ENCODE measurements at places on chromosomes 4 and X.
A peak's percentile ranks its signal among the peaks of the same experiment; 100 is the strongest.

GRCh38 chr4:36111172-36111571 is 133.1 kb downstream of the ARAP2 start:
- no peak for DNase-seq

- DNase-seq = no peak
Observed at GRCh38 chr4:4779486-4779885, 80.0 kb upstream of the MSX1 start.

DNA sequence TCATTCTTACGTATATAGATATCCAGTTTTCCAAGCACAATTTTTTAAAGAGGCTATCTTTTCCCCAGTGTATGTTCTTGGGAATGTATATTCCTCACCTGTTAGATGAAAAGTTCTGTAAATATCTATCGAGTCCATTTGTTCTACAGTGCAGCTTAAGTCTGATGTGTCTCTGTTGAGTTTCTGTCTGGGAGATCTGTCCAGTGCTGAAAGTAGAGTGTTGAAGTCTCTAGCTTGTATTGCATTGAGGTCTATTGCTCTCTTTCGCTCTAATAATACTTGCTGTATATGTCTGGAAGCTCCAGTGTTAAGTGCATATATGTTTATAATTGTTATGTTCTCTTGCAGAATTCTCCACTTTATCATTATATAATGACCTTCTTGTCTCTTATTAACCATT is 373.1 kb downstream of the PPARGC1A start:
- DNase-seq = no peak

GRCh38 chrX:19731307-19731820 is 156.0 kb downstream of the SH3KBP1 start:
- no peak for DNase-seq

DNA sequence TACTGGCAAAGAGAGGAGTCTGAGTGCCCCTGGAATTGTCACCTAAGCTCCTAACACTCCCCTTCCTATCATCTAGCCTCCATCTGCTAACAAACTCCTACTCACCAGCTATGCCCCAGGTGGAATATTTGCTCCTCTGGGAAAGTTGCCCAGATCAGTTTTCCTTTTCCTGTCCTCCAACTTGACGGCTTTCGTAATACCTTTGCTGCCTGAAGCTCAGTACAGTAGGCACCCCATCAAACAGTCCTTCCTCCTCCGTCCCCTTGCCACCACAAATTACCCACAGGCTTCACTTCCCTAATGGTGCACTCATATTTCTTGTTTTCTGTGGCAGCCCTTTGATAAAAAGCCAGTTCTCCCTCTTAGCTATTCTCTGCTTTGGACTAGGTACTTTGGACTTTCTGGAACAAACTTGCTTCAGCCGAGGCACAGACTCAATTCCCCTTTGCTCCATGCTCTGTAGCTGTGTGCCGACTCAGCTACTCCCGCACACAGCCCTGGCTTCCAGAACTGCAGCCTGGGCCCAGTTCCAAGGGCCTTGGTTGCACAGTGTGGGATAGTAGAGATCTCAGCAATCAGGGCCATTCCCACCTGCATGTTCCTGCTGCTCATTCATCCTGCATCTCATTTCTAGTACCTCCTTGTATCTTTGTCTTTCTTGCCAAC is 605.1 kb downstream of the BCOR start:
- no peak for DNase-seq

DNA sequence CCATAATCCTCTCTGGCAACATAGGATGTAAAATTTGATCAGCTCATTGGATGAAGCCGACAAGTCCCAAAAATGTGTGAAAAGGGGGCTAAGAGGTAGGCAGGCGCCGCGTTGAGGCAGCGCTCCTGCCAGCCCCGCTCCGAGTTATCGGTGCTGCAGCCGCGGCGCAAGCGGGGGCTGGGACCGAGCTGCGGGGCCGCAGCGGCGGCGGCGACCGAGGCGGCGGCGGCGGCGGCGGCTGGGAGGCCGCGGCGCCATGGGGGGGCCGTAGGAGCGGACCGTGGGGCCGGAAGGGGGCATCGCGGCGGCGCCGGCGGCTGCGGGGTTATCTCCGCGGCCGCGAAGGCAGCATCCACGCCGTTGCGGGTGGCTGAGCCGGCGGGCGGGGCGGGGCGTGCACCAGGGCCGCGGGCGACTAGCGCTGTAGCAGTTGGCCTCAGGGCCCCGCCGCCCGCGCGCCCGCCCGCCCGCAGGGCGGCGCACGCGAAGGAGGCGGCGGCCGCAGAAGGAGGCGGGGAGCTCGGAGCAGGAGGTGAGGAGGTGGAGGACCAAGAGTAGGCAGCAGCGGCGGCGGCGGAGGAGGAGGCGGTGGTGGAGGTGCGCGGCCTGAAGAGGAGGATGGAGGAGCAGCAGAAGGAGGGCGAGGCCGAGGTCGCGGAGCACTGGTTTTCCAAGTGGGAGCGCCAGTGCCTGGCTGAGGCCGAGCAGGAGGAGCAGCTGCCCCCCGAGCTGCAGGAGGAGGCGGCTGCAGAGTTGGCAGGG is 126.0 kb upstream of the CXorf66 start:
- DNase-seq = no peak

DNA sequence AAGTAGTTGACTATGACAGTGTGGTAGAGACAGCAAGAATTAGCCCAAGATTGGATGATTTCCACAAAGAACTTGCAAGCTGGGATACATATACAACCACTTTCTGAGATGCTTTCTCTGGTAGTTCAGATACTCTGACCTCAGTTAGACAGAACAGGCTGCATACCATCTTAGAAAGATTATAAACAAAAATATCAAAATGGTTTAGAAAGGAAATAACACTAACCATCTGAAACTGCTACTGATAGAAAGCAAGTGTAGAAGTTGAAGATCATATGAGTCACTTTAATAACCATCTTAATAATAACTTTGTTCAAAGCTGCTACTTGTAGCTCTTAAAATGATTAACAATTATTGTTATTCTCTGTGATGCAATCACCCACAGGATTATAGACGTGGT is 255.4 kb upstream of the TTC29 start:
- DNase-seq = peak; percentile 21

DNA sequence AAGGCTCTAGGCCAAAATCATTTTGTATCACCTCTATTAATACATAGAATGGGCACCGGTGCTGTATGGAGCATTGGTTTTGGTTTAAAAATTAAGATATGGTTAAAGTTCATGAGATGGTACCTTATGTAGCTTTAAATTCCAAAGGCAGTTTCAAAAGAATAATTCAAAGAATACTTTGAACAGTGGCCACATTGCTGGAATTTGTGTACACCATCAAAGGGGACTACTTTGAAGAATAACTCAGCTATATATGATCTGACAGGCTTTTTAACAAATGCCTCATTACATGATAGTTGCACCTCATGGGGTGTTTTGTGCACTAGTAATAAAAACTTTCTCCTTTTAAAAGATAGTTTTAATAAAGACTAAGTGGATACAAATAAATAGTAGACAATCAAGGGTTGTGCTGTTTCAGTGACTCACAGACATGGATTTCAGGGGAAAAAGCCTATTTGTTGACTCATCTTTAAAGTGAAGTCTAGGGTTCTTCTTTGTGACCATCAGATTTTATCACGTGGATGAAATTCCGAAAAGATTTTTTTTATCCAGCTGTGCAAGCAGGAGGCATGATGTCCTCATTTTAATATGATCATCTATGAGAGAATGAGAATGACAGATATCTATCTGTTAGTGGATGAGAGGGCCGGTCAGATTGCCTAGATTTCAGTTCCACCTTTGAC is 12.8 kb downstream of the MTM1 start:
- peak; percentile 78 for DNase-seq

DNA sequence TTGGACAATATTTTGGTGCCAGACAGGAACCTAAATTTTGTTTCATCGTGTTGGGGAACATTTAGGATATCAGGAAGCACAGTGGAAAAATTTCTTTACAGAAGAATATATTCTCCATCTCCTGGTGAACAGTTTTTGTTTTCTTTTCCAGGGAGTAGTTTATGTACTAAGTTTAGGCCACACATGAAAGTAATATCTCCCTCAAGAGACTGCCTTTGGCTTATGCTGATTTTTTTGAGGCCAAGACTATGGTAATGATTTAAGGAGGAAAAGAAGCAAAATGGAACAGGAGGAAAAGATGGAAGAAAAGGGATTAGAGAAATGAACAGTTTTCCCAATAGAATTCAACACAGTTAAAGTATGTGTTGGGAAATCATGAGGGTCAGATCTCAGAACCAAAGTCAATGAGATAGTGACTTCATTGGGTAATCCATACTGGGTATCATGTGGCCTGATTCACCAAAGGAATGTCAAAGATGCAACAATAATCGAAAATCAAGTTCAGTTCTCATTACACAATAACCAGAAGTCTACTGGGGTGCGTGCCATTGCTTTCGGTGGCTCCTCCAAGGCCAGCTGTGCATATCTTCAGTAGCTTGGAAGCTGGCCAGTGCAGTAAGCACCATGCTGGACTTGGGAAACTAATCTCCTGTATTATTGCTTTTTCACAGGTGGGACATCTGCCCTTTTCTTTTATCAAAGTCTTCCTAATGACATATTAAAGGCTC is 234.8 kb downstream of the COL25A1 start:
- peak; percentile 21 for DNase-seq

GRCh38 chrX:103586314-103586646 is 965 bp downstream of the TCEAL4 start:
- DNase-seq = peak; percentile 9

GRCh38 chrX:133171962-133172708 is 46.0 kb downstream of the TFDP3 start:
- no peak for DNase-seq

DNA sequence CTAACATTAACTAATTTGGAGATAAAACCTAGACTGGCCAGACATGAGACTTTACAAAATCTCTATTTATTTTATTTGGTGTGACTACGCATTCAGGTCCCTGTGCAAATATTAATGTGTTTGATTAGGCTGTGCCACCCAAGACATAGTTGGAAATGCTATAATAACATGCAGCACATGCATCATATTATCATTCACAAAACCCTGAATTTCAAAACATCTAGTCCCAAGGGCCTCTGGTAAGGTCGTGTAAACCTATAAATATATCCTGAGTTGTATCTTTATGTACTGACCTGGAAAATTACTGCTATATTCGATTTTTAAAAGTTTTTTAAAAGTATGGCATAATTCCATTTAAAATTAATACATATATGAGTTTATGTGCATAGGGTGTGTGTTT is 47.1 kb upstream of the FAT4 start:
- DNase-seq = no peak

DNA sequence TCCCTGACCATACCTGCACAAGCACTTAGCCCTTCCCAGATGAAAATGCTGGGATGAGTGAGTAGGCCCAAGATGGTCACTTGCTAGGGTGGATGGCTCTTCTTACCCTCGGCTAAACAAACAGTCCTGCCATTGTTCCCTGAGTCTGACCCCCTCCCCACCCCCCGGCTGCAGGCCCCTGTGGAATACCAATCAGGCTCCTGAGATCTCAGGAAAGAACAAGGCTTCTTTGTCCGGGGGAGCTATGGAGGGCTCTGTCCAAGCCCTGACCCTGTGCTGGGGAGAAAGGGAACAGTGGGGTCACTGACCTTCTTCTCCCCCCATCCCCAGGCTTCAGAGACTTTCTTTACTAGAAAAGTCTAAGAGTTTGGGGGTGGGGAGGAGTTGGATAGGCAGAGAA is 6.0 kb downstream of the PLP1 start:
- DNase-seq = no peak

GRCh38 chrX:74925225-74926088 is at the start of gene NEXMIF:
NEXMIF (minus strand) TSS chrX:74925452.
- DNase-seq = peak; percentile 23

Data from EL (cell line).